ENCODE measurements at places on chromosomes 6 and 20. TPM values are rescaled to one million over a fixed set of nuclear protein-coding genes. Genes with fewer than 3 reads are reported as not detected.

The GPR6 gene
- total RNA-seq, result not detected

The PGM3 gene
- total RNA-seq, result 29.0 TPM

The LCA5 gene
- 1.0 TPM for total RNA-seq

The BTN1A1 gene
- not detected for total RNA-seq

The ZBP1 gene
- total RNA-seq, result 0.06 TPM

The DEFB110 gene
- not detected for total RNA-seq

The ADGB gene
- not detected for total RNA-seq

The HELZ2 gene
- 9.5 TPM for total RNA-seq

The OR2B6 gene
- total RNA-seq, result 0.25 TPM

The THBS2 gene
- total RNA-seq, result 0.17 TPM

The RAET1E gene
- 3.2 TPM for total RNA-seq

The VSX1 gene
- 0.83 TPM for total RNA-seq

The TMC2 gene
- total RNA-seq, result not detected

The ZBTB46 gene
- 0.77 TPM for total RNA-seq

The TGM2 gene
- 354 TPM for total RNA-seq

The ANGPT4 gene
- 0.03 TPM for total RNA-seq

The EYS gene
- 0.05 TPM for total RNA-seq

The PERP gene
- total RNA-seq, result 96.8 TPM

The TBXT gene
- total RNA-seq, result not detected

The WTAP gene
- 79.1 TPM for total RNA-seq

The PPIL6 gene
- total RNA-seq, result 3.1 TPM

The CRISP2 gene
- not detected for total RNA-seq

The MLN gene
- not detected for total RNA-seq

The PEX3 gene
- 12.7 TPM for total RNA-seq

The HLA-DOB gene
- total RNA-seq, result 0.14 TPM

The ULBP3 gene
- total RNA-seq, result 4.0 TPM

The TULP1 gene
- not detected for total RNA-seq

The KIF6 gene
- total RNA-seq, result 0.24 TPM

The GTSF1L gene
- not detected for total RNA-seq

The ENPP4 gene
- total RNA-seq, result 0.32 TPM

The NOTCH4 gene
- 0.49 TPM for total RNA-seq
